Activated CD4-positive, alpha-beta T cell treated with anti-CD3 and anti-CD28 coated beads for 1 hour (primary cell): ENCODE measurements at places on chromosomes 12 and 14.

GRCh38 chr14:24710403-24711112, 76.6 kb upstream of the GZMB start:
- DNase-seq: no peak

- no peak for DNase-seq
Observed at GRCh38 chr12:6821591-6822425, at the start of gene GPR162. GPR162 (plus strand) TSS chr12:6821821; CDS start chr12:6823899, 2,078 bp downstream.

- DNase-seq: no peak
Observed at GRCh38 chr14:74064883-74065282, 19.4 kb downstream of the ALDH6A1 start.

DNA sequence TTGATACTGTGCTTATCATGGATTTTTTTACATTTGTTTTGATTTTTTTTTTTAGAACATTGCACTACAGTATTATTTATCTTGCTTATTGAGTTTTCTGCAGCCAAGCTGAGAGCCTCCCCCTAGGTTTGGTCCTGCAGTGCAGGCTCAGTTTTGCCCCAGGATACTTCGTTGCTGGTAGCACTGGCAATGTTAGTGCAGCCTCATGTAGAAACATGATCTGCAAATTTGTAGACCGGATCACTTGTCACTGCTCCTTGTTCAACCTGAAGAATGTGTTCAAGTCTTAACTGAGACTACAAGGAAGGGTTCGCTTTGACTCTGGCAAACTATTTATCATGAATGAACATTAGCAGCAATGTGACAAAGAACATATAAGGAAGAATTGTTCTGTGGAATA, 377.2 kb upstream of the PDE3A start:
- DNase-seq: no peak

DNA sequence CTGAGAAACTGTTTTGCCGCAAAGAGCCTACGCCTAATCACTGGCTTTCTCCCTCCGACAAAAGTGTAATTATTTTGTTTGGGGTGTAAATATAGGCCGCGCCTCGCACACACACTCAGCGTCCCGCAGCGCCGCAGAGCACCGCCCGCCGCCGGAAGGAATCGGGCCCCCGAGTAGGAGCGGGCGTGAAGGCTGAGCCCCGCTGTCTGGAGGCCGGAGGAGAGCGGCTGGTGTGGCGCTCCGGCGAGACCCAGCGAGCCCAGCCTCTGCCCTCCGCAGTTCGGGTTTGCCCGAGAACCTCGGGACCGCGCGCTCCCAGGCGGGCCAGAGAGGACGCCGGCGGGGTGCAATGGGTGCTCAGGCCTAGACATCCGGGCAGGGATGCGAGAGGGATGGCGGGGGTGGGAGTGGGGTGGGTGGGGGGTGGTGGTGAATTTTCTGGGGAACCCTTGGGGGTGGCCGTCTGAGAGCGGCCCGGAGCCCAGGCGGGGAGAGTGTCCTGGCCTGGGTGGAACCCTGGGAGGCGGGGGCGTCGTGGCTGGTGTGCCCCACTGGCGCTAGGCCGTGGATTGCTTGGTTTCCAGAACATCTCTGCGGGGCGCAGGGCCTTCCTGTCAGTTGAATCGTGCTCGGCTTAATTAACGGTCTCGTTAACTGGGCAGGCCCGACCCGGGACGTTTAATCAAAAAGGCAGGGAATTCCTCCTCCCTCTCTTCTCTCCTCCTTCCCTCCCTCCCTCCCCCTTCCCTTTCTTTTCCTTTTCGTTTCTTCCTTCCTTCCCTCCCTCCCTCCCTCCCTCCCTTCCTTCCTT, 4.7 kb upstream of the LHX5 start:
- no peak for DNase-seq

- no peak for DNase-seq
Observed at GRCh38 chr12:16165506-16165905, 112.0 kb downstream of the SLC15A5 start.

GRCh38 chr14:23435543-23436326, at the start of gene MYH7:
MYH7 (minus strand) TSS chr14:23435660; CDS start chr14:23433732, 1,928 bp downstream.
- DNase-seq: no peak

- DNase-seq: no peak
Observed at GRCh38 chr12:56178347-56178746, 10.9 kb downstream of the SMARCC2 start.

GRCh38 chr14:58238252-58239243, 6.1 kb upstream of the PSMA3 start:
- DNase-seq: no peak

DNA sequence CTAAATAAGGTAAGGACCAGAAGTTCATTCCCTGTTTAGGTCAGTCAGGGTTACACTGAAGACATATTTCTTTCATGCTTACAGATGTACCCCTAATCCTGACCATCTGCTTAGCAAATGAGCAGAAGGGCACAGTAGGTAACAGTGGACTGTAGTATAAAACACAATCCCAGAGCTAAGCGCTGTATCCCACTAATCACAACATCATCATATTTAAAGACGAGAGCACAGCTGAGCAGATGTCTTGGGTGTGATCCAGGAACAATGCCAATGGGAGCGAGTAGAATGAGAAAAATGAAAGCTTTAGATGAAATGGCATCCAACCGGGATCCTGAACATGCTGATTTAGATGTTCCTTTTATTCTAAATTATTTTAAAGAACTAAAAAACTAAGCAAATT, 213.4 kb downstream of the CCER1 start:
- DNase-seq: no peak

GRCh38 chr14:103692159-103692558, 23.1 kb downstream of the XRCC3 start:
- DNase-seq: no peak

GRCh38 chr12:107557589-107558100, 128.0 kb upstream of the PWP1 start:
- DNase-seq: no peak

- no peak for DNase-seq
Observed at GRCh38 chr12:77033658-77034536, 31.5 kb downstream of the E2F7 start.

GRCh38 chr12:12930633-12931219, 21.2 kb downstream of the GPRC5D start:
- no peak for DNase-seq

DNA sequence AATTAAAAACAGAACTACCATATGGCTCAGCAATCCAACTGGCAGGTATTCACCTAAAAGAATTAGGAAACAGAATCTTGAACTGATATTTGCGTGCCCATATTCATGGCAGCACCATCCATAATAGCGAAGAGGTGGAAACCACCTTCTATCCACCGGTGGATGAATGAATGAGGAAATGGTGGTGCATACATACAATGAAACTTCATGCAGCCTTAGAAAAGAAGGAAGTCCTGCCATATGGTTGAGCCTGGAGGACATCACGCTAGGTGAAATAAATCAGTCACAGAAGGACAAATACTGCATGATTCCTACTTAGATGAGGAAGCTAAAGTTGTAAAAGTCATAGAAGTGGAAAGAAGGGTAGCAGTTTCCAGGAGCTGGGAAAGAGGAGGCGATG, 6.6 kb downstream of the TCL1A start:
- DNase-seq: no peak

DNA sequence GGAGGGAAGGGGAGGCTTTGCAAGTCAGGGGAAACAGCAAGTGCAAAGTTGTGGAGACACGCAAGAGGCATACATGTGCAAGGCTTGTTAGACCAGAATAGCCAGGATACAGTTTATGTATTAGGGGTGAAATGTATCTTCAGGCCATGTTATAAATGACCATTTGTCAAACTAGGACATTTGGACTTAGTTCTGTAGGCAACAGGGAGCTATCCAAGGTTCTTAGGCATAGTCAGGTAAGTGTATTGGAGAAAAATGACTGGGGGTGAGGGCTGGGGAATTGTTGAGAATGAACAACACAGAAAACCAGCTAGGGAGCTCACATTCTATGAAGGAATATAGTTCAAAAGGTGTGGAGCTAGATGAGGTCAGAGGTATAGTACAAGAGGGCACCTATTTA, 42.5 kb downstream of the TPH2 start:
- DNase-seq: no peak

GRCh38 chr12:103207936-103208335, 250.5 kb downstream of the ASCL1 start:
- no peak for DNase-seq

- no peak for DNase-seq
Observed at GRCh38 chr12:10501030-10501429, 4.7 kb upstream of the EIF2S3B start.

DNA sequence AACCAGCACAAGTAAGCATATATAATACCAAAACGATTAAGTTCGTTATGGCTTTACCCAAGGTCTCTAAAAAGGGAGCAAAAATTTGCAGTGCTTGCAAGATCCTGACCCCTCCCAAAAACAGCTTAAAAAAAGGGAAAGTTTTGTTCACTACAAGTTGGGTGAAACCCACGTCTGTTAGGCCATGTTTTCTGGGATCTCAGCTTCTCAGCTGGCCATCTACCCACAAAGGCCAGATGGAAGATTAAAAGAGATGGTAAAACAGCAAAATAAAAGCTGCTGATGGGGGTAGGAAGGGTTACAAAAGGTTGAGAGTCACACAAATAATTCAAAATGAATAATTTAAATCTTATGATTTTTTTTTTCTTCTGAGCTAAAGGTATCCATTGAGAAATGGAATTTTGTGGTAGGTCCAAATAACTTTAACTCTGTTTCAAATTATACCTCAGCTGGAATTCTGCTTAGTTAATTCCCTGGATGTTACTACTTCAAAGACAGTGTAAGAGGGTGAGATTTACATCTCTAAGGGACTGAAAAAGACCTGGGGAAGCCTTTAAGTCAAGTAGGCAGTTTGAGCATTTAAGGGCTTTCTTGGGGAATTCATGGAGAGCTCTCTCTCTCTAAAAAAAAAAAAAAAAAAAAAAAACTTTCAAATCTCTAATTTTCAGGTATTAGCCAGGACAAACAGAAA, 185.6 kb upstream of the NAV3 start:
- DNase-seq: no peak

DNA sequence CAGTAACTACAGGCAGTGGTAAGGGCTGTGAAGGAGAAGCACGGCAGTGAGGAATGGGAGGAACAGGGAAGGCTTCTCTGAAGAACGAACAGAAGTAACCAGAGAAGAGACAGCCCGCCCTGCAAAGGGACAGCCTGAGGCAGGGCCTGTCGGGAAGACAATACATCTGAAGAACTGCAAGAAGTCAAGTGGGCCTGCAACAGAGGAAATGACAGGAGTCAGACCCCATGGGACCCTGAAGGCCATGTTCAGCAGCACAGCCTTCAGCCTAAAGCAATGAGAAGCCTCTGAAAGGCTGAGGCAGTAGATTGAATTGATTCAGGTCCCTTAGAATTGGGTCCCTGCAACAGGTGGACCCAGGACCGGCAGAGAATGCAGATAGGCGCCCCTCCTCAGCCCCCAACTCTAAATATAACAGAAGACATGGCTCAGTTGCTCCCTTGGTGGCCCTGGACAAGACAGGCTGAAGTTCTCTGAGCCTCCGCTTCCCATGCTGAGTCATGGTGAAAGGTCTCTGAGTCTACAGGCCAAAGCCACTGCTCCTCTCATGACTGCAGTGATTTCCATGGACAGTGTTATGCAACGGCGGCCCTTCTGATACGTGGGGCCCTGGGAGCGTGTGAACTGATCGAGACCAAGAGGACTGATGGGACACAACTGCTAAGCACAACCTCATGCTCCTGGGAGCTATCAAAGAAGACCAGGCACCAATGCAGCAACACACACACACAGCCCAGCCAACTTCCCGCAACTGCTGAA, 10.8 kb upstream of the ACTR6 start:
- no peak for DNase-seq

DNA sequence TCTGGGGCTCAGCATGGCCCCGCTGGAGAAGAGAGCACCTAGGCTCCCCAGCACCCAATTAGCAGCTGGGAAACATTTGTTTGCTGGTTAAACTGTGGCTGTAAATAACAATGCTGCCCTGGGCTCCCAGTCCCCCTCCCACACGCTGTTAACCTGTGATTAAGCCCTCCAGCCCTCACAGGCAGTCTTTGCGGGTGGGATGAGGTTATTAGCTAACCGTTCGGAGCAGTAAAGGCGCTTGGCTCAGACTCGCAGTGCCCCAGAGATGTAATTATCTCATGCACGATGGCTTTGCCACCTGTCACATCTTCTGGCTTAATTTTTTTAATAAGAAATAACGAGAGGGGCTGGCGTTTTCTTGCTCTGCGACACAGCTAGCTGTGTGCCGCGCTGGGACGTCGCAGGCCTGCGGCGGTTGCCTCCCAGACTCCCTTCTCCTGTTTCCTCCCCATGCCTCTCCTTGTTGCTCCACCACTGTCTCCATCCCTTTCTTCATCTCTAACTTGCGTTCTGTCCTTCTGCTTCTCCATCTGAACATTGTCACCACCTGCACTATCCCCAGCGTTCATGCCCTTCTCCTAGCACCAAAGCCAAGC, 239.2 kb upstream of the FKBP4 start:
- no peak for DNase-seq

DNA sequence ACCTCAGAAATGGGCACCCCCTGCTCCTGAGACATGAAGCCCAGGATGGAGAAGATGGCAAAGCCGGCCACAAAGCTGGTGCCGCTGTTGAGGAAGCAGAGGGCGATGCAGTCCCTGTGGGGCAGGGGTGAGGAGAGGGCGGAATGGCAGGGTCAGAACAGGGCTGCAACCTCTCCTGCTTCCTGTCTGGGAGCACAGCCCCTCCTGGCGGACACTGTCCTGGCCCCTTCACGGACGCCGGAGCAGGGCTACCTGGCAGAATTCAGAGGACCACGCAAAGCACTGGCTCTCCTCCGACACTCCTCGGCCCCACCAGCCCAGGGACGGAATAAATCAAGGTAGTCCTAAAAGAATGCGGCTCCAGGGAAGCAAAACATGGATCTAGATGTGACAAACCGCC, 12.4 kb upstream of the SLC6A12 start:
- DNase-seq: no peak

- DNase-seq: no peak
Observed at GRCh38 chr12:124915239-124916236, 1.1 kb upstream of the UBC start.

GRCh38 chr14:93035917-93036651, 79.6 kb downstream of the ITPK1 start:
- no peak for DNase-seq

DNA sequence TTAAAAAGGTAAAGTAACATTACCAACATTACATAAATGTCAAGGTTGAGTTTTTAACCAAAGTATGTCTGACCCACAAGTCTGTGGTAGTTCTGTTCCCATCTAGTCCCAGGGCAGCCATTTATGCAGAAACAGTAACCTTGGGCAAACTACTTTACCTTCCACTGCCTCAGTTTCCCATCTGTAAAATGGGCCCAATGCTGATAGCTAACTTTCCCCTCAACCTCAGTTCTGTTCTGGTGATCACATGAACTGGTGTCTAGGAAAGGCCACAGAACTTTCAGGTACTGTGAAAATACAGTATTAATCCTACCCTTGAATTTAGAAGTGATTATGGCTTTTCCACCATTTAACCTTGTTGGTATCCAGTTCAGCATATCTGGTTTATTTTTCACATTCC, 113.6 kb downstream of the ZFP36L1 start:
- no peak for DNase-seq

- DNase-seq: no peak
Observed at GRCh38 chr12:8834230-8834629, 11.8 kb downstream of the A2ML1 start.

GRCh38 chr12:52602552-52602951, 1.3 kb upstream of the KRT72 start:
- no peak for DNase-seq

GRCh38 chr12:42779186-42779859, 189.8 kb upstream of the PRICKLE1 start:
- no peak for DNase-seq
